ENCODE measurements at places on chromosomes 1 and 21. TPM values are rescaled to one million over a fixed set of nuclear protein-coding genes. Genes with fewer than 3 reads are reported as not detected.

PRR9 gene
- not detected for total RNA-seq

CLDN8 gene
- total RNA-seq = not detected

DIO1 gene
- total RNA-seq = not detected

SPRR3 gene
- total RNA-seq = not detected

RNU1-1 gene
- total RNA-seq = 1,043 TPM

Data from activated CD8-positive, alpha-beta T cell treated with anti-CD3 and anti-CD28 coated beads for 36 hours (primary cell).